ENCODE measurements at places on chromosomes 16 and 17.

- peak; percentile 70 for DNase-seq
Observed at GRCh38 chr17:54891176-54891821, 9.4 kb upstream of the TOM1L1 start.

GRCh38 chr16:31869511-31870201 is 4.0 kb upstream of the ZNF267 start:
- no peak for DNase-seq

DNA sequence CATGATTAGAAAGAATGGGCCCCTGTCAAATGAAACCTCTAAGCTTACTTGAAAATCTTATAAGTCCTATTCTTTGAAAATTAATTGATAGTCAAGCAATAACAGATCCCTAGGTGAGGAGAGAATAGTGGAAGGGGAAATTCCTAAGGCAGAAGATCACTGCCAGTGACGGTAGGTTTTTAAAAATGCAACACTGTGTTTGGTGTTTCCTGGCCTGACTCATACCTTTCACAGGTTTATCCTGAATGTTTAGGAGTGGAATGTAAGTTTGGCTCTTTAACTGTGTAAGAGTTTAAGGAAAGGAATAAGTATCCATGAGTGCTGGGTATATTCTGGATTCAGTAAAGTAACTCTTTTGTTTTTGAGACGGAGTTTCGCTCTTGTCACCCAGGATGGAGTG is 23.8 kb downstream of the HAPSTR1 start:
- DNase-seq = no peak

- peak; percentile 10 for DNase-seq
Observed at GRCh38 chr17:70855401-70856054, 686.2 kb downstream of the KCNJ2 start.

DNA sequence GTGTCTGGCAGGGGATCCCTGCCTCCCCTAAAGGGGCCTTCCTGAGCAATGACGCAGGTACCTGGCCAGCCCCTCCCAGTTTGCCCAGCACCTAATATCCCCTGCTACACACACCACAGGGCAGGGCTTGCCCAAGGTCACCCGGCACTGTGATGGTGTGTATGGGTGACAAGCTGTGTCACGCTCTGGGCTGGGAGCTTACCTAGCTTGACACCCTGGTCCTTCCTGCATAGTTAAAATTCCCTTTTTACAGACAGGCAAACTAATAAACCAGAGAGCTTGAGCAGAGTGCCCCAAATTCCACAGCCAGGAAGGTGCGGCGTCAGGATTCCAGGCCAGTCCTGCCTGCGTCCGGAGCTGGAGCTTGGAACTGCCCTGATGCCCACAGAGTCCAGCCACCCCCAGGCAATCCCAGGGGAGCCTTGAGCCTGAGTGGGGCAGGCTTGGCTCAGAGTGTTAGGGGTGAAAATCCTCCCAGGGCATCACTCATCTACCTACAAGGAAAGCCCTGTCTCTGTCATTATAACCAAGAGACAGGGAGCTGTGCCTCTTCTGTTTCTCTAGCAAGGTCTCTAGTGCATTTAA is 18.1 kb downstream of the MMP15 start:
- DNase-seq = no peak

- no peak for DNase-seq
Observed at GRCh38 chr16:1045310-1045992, 27.1 kb upstream of the SSTR5 start.

- DNase-seq = no peak
Observed at GRCh38 chr17:82638183-82638773, 10.0 kb downstream of the WDR45B start.

GRCh38 chr16:70573451-70574121 is 50.0 kb downstream of the SF3B3 start:
- no peak for DNase-seq

DNA sequence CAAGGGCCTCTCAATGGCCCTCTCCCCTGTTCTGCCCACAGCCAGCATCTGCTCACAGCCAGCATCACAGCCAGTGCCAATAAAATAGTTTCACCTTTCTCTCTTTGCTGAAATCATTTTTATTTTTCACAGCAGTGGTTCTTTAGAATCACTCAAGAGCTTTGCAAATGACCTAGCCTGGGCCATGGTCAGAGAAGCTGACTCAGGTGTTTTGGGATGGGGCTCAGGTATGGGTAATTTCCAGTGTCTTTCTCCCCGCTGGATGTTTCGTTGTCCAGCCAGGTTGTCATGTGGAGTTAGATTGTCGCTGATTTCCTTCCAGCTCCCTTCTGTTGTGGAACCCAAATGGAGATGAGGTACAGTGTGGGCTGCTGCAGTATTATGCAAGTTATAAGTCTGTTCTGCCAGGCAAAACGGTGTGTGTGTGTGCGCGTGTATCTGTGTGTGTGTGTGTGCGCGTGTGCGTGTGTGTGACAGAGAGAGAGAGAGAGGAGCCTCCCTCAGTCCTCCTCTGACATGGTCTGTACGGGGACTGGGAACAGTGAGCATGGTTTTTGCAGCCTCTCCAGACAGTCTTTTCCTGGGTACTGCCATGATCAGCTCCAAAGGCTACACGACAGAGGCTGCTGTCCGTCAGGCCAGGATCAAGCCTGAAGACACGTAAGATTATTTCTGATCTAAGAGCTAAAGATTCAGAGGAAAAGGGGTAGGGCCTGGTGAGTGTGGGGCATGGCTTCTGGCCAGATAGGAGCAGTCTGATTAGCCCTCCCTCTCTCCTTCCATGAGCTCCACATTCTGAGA is 1.4 kb upstream of the PMP22 start:
- no peak for DNase-seq

Data from SK-N-DZ (cell line).